ENCODE measurements at places on chromosomes 1 and 21.

DNA sequence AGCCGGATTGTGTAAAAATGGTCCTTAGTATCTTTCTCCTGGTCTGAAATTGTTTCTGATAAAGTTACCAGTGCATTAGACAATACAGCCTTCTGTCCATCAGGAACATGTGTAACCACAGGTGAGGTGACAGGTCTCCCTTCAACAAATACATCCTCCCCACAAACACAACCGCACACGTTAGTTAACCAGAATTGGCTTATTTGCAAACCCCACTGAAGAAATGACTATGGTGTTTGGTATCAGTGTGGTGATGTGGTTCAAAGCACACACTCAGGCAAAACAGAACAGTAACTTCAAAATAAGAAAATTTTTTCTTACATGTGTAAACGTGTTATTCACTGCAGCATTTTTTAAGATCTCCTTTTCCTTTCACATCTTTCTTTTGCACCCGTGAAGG, 517.2 kb upstream of the NR5A2 start:
- DNase-seq = no peak

- DNase-seq = no peak
Observed at GRCh38 chr1:183515002-183515689, 42.8 kb downstream of the SMG7 start.

- DNase-seq = no peak
Observed at GRCh38 chr1:70627910-70628309, 216.8 kb downstream of the CTH start.

DNA sequence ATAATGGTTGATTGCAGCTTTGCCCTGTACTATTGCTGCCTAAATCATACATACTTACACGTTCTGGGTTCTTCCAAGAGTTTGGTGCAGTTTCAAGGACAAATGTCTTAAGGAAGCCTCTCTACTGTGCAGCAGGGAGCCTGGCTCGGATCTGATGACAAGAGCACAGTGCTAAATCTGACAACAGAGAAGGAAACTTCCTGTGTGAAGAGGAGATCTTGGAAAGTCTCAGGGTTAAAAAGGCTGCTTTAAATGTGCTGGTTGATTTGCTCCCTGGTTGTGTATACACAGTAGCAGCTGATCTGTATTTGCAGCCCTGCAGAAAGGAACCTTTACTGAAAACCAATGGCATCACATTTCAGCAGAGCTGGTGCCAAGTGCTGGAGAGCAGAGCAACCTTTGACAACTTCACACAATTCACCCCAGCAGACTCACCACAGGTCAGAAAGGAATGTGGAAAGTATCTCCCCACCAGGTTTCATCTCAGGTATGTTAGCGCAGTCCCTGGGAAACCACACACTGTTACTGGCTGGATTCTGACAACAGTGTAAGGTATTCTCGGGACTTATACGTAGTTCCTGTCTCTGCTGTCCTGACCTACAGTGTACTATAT, 355.0 kb upstream of the ESRRG start:
- DNase-seq = no peak

GRCh38 chr1:196685506-196685905, 33.7 kb downstream of the CFH start:
- no peak for DNase-seq

- DNase-seq = no peak
Observed at GRCh38 chr21:45630066-45630694, 13.3 kb upstream of the PCBP3 start.

- no peak for DNase-seq
Observed at GRCh38 chr1:116324411-116324810, 48.6 kb upstream of the ATP1A1 start.

GRCh38 chr21:27362249-27362648, 395.4 kb upstream of the ADAMTS5 start:
- DNase-seq = no peak

DNA sequence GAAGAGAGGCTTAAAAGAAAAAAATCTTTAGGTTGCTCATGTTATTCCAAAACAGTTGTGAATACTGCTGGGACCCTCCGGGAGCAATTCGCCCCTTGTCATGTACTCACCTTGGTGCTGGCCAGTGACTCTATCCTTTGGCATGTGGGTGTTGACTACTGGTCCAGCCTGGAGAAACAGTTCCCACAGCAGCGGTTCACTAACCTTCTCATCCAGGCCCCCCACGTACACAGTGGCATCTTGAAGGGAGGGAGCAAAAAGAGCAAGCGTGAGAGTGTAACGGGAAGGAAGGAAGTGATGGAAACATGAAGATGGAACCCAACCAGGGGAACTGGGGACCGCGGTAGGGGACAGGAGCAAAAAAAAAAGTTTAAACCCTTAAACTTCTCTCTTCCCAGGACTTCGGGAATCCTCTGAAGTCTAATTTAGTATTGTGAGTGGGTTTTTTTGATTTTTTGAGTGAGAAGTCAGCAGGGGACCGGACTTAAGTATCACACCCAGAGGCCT, 494 bp downstream of the SF3B4 start:
- DNase-seq = no peak

All from NCI-H1048 (cell line).